Activated T-helper 1 cell treated with anti-CD3 and anti-CD28 coated beads, Interleukin-2, amount 50 U/mL, for 16 hours (primary cell): ENCODE measurements at places on chromosomes 2 and 18.

DNA sequence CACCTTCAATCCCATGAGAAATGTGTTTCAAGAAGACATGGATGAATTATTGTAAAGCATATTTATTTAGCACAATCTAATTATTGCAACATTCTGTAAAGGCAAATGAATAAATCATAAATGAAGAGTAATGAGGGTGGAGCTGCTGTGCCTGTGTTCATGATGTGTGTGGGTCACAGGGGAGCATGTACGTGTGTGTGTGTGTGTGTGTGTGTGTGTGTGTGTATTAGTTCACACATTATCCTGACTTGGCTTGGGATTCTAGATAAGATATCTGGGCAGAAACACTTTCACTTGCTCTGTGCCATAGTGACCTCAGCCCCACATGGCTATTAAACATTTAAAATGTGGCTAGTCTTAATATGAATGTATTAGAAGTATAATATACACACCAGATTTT is 361.8 kb downstream of the ALK start:
- no peak for DNase-seq

DNA sequence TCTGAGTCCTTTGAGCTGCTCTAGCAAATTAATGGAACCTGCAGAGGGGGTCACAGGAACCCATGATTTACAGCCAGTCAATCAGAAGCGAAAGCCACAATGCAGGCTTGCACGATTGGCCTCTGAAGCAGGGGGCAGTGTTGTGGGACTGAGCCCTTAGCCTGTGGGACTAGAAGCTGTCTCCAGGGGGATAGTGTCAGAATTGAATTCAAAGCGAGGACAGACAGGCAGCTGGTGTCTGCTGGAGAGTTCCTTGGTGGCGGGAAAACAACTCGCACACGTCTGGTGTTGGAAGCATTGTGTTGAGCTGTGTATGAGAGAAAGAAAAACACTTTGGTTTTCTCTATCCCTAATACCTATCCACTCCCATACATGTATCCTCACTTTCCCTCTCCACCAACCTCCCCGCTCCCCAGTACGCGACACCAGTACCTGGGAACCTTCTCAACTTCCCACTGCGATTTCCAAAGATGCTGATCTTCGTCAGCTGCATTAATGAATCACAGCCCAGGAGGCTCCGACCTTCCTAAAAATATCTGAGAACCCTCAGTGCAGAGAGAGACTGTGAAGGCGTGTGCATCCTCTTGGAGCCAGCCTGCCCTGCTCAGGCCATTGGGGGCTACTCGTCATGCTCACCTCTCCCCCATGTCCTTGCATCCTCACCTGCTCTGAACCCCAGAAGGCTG is 88.2 kb downstream of the HS1BP3 start:
- DNase-seq, result no peak

GRCh38 chr2:118520246-118520645 is 327.2 kb downstream of the EN1 start:
- DNase-seq, result no peak

DNA sequence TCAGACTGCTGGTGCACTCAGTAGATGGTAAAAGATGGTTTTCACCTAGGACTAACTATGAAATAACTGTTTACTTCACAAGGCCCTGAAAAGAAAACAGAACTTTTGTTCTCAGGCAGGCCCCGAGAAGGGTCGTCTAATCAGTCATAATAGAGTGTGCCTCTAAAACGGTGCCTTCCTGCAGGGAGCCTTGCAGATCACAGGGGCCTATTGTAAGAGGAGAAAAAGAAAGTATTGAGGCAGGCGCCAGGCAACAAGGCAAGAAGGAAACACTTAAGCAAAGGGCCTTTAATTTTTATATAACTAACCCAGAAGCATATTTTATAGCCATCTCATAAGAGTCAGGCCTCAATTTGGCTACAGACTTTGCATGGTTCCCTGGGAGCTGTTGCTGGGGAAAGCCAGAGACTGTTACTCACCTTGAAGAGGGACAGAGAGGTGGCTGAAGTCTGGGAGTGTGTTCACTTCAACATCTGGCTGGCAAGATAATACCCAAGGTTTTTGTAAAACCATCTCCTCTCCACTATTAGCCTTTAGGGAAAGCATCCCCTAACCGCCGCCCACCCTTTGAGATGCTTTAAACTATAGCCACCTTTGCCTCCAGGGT is 117.1 kb downstream of the PRPF40A start:
- DNase-seq, result no peak

DNA sequence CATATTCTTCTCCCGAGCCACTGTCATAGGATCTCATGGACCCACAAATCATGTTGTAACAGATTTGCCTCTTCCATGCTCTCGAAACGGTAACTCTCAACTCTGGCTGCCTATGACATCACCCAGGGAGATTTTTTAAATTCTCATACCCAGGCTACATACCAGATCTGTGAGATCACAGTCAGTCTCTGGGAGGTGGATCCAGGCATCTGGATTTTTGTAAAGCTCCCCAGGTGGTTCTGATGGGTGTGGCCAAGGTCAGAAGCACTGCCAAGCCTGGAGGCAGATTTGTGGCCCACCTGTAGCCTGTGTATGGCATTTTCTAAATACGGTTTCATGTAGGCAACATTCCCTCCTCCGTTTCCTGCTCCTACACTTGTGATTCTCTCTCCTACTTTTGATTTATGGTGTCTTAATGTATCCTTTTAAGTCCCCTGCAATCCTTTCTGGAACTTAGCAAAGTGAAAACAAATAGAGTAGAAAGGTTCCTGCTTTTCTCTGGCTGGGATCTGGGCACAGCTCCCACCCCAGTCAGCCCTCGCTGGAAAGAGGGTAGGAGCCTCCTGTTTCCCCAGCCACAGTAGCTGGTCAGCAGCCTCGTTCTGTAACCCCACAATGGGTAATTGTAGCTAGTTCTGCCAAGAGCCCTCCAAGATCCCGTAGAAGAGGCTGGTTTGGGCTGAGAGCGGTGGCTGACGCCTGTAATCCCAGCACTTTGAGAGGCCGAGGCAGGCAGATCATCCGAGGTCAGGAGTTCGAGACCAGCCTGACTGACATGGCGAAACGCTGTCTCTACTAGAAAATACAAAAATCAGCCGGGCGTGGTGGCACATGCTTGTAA is 96.2 kb downstream of the KLHL29 start:
- no peak for DNase-seq

GRCh38 chr2:3636586-3637310 is 21.3 kb upstream of the ALLC start:
- DNase-seq, result no peak

GRCh38 chr2:48313036-48313877 is 216.7 kb upstream of the STON1 start:
- no peak for DNase-seq
